Ovary (tissue), 10 donors: ENCODE measurements at places on chromosomes 3 and 15. TPM values are rescaled to one million over a fixed set of nuclear protein-coding genes. Genes with fewer than 3 reads are reported as not detected.

GRCh38 chr3:44136421-44136820, 105.3 kb upstream of the TOPAZ1 start:
- no peak for DNase-seq

DNA sequence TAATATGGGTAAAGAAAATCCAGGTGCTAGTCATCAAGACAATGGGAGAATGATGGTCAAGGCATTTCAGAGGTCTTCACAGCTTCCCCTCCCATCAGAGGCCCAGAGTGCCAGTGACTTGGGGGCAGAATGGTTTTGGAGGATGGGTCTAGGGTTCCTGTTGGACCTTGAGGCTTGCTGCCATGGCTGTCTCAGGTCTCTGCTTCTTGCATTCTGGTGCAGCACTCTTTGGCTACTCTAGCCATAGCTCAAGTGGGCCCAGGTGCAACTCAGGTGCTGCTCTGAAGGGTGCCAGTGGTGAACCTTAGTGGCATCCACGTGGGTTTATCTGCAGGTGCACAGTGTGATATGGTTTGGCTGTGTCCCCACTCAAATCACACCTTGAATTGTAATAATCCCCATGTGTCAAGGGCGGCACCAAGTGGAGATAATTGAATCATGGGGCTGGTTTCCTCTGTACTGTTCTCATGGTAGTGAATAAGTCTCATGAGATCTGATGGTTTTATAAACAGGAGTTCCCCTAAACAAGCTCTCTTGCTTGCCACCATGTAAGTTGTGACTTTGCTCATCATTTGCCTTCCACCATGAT, 48.5 kb upstream of the PEX5L start:
- DNase-seq = no peak

GRCh38 chr15:91849749-91850161, 3.8 kb upstream of the SLCO3A1 start:
- DNase-seq = no peak

EIF5A2 gene
- 14.0 TPM for total RNA-seq

DNA sequence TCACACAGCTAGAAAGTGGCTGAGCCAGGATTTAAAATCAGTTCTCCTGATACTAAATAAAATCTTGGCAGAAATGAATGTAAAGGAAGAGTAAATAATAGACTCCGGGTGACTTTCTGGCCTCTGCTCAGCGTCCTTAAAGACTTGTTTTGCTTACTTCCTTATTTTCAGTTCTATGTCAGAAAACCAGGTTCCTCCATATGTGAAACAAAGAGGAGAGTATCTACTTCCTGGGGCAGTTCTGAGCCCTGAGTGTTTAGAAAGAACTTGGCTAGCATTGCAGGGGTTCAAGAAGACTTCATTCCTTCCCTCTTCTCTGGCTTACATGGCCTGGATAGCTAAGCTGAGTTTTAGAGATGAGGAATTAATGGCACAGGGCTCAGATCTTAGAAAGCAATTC, 222.8 kb upstream of the TLE3 start:
- no peak for DNase-seq

CMTM7 gene
- total RNA-seq = 4.6 TPM

DNA sequence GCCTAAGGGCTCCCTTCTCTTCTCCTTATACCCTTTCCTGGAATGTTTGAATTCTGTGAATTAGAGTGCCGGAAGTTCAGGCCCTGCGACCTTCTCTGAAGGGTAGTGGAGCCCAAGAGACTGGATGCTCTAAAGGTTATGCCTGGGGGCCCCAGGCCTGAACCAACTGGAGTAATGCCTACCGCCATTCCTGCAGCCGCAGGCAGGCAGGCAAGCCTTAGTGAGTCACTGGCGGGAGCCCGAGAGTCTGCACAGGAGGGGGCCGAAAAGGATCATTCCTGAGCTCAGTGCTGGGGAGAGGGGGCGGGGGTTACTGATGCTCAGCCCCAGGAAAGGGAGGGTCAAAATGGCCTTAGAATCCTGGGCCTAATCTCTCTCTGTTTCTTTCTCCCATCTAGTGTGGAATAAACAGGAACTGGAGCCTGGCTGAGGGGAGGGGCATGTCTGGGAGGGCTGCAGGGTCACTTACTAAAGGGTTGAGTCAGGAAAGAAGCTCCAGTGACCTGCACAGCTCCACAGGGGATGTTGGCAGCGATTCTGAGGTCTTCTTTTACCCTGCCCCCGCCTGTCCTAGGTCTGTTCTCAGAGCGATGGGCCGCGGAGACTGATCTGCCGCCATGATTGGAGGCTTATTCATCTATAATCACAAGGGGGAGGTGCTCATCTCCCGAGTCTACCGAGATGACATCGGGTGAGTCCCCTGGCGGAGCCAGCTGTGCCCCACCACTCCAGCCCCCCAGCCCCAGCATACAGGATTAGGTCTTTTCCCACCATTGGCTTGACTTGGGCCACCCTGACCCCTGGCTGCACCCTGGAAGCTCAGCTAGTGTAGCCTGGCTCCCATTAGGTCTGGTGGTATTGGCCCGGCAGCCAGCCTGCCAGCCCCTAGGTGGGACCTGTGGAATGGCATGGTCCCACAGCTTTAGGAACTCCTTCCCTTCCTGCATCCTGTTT, 2.0 kb downstream of the AP2M1 start:
- peak; percentile 75 for DNase-seq

TNNC1 gene
- total RNA-seq = 1.0 TPM

EFCC1 gene
- 15.5 TPM for total RNA-seq

CLDN18 gene
- not detected for total RNA-seq

DNA sequence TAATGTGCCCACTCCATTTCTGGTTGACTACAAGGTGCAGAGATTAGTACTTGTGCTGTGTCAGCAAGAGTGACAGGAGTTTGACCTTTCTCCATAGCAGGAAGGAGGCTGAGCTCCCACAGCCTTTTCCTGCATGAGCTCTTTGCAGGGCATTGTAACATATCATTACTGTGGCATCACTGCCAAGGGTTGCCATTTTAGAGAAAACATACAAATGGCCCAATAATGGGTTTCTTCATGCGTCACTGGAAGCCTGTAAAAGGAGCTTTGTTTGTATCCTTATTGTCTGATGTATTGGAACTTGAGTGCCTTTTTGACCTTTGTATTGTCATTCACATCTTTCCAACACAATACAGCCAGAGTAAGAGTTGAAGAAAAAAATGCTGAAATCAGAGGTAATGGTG, 323.0 kb upstream of the CDIN1 start:
- DNase-seq = no peak

- no peak for DNase-seq
Measured at GRCh38 chr15:40446144-40446543, 5.4 kb downstream of the BAHD1 start.

GCNT3 gene
- 1.2 TPM for total RNA-seq

- no peak for DNase-seq
Measured at GRCh38 chr3:72919520-72919919, 31.7 kb downstream of the GXYLT2 start.

GRCh38 chr15:101579631-101580163, 72.5 kb downstream of the TM2D3 start:
- no peak for DNase-seq

GRCh38 chr15:25967116-25967515, 104.0 kb upstream of the ATP10A start:
- no peak for DNase-seq

LRRC34 gene
- total RNA-seq = 7.1 TPM

- DNase-seq = no peak
Measured at GRCh38 chr3:152325136-152325535, 56.4 kb downstream of the MBNL1 start.

SLC9A9 gene
- 11.7 TPM for total RNA-seq

MME gene
- 1.4 TPM for total RNA-seq

- no peak for DNase-seq
Measured at GRCh38 chr3:67384760-67385397, 269.5 kb downstream of the SUCLG2 start.

DNA sequence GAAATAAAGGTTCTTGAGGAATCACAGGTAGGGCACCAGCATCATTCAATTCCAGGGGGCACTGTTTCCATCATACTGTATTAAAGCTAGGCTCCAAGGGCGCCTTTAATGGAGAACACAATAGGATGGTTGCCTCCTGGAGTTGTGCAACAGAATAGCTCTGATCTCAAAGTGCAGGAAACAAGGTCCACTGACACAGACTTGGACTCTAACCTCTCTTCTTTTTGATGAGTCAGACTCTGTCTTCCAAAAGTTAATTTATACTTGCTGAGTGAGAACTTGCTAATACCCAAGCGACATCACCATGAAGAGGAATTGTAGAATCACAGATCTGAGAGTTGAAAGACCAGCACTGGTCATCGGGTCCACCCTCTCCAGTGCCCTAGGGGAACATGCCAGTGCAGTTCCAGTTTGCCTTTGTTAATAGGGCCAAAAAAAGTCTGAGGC, 94.4 kb upstream of the PHLDB2 start:
- no peak for DNase-seq

GPR27 gene
- total RNA-seq = 6.1 TPM

GRCh38 chr15:89665449-89666181, 10.3 kb upstream of the KIF7 start:
- peak; percentile 67 for DNase-seq

- no peak for DNase-seq
Measured at GRCh38 chr15:70063980-70064379, 33.7 kb downstream of the TLE3 start.

- no peak for DNase-seq
Measured at GRCh38 chr3:187011915-187012314, 81.6 kb downstream of the ST6GAL1 start.

DNA sequence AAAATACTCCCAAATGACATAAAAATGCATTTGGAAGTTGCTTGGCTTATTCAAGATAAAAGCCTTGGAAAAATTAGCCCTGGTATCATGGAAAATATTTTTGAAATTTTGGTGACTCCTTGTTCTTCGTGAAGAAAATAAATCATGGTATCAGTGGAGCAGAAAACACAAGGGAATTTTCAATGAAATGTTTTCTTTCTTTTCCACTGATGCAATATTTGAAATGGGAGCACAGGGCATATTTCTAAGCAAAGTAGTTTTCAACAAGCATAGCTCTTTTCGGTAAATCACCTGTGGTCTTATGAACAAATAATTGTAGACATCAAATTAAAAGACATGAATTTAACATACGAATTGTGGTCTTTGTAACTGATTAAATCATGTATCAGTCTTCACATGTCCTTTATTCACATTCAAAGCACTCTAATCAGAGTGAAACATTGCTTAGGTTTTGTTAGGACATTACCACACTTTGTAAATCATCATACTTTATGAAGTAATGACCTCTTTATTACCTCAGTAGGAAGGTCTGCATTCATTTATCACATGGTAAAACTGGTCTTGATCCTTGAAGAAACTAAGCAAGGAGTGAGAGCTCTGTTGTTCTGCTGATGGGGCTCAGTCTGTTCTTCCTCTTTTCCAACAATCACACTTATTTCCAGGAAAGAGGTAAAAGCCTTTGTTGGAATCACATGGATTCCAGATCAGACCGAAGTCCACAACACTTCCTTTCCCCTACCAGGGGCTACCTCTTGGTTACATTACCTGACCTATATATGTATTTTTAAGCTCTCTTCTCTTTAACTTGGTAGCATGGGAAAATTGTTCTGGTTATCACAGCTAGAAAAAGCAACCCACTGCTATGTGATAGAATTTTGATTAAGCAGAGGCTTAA, 413.5 kb upstream of the THBS1 start:
- no peak for DNase-seq

DNA sequence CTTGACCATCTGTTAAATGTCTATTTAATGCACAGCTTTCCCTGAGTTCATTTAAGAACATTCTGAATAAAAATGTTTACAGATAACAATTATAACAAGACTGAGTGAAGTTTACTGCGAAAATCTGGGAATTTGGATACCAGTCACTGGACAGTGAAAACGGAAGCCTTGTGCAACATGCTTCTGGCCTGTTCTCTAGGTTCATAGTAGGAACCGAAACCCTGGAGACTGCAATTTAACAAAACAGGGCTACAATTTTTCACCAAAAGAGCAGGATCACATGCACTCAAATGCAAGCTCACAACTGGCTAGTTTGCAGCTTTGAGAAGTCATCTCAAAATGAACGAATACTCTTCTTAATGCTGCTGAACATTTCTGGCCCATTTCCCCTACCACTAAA, 435.9 kb downstream of the NR2F2 start:
- DNase-seq = no peak

DNA sequence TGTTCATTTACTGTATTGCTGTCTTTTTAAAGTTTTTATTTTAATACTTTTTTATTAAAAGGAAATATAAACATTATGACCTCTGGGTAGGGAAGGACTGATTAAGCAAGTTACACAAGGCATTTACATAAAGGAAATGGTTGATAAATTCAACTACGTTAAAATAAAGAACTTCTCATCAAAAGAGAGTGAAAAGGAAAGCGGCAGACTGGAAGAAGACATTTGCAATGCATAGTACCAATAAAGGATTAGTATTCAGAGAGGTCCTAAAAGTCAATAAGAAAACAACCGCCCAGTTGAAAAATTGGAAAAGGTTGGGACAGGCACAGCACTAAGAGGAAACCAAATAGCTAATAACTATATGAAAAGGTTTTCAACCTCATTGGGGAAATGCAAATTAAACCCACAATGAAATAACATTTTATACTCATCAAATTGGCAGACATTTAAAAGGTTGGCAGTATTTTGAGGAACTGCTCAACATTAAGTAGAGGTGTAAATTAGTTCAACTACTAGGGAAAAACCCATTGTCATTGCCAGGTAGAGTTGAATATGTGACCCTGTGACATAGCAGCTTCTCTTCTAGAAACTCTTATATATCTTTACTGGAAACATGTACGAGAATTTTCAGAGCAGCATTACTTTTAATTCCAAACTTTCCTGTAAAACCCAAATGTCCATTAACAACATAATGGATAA, 9.5 kb downstream of the PDE8A start:
- DNase-seq = no peak

DNA sequence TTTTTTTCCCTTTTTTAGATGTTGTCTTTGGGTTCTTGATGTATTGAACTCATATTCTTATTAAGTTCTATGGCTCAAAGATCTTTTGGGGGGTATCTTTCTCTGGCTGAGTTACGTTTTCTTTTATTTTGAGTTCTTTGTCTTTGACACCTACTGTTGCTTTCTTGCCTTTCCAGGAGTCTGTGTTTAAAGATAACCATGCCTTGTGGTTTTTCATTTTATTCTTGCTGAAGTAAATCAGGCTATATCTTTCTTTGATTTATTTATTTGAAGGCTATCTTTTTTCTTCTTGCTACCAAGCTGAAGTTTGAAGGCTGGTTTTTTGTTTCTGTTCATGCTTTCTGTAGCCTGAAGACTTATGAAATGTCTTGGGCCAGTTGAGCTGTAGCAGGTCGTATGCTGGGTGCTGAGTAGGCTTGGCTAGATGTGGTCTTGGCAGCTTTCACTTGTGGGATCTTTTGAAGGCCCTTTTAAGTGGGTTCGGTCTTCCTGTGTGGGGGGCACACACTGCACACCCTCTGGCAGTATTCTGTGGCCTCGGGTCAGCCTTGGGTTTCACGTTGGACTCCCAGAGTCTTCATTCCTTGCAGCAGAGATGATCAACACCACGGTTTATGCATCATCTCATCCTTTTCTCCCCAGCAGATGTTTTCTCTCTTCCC, 17.5 kb downstream of the SLCO3A1 start:
- DNase-seq = no peak

DNA sequence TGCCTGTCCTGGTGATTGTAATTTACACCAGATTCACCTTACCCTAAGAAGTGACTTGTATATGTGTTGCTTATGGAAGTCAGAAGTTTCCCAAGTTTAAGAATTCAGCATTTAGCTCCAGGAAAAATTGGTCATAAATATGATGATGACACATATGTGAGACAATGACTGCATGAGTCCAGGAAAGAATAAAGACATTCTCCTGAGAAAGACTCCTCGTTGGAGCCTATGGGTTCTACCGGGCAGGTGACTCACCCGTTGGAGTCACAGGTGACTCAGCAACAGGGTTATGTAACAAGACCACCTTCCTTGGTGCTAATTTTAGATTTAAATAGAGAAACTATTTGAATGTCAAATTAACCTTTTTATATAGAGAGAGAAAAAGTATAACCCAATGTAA, 662.4 kb downstream of the FHIT start:
- DNase-seq = no peak
